ENCODE measurements at places on chromosomes 2 and 18.
A peak's percentile ranks its signal among the peaks of the same experiment; 100 is the strongest.

- DNase-seq = no peak
Measured at GRCh38 chr2:173822889-173823542, 142.2 kb downstream of the SP3 start.

DNA sequence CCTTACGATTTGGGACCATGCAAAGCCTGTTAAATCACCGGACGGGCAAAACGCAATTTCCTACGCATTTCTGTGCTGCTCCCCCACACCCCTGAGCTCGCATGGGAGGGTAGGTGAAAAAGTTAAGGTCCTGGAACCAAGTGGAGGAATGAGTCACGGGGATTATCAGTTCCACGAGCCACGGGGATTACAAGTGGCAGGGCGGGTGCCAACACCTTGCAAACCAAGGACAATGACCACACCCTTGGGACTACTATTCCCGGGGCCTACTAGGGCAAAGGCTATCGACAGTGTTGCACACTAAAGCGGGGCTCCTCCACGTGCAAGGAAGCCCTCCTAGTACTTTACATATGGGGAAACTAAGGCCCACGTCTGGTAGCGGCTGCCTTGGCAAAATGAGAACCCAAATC lies 447 bp downstream of the RETSAT start:
- no peak for DNase-seq

GRCh38 chr18:35193316-35193715 lies 47.5 kb upstream of the ZNF397 start:
- DNase-seq = no peak

GRCh38 chr18:47883771-47884413 lies 46.6 kb downstream of the SMAD2 start:
- peak; percentile 40 for DNase-seq

DNA sequence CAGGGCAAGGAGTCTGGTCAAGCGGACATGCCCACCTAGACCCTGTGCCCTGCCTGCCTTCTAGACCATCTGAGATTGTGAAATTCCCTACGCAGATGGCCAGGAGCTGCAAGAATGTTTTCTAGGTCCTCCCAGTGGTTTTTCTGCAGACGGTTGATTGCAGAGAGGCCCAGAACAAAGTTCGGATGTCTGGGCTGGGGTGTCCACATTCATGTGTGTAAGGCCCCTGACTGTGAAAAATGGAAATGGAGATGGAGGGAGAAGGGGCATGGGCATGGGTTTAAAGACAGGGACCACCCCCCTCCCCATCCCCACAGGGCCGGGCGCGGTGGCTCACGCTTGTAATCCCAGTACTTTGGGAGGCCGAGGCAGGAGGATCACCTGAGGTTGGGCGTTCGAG lies 11.8 kb downstream of the ARHGAP25 start:
- no peak for DNase-seq

DNA sequence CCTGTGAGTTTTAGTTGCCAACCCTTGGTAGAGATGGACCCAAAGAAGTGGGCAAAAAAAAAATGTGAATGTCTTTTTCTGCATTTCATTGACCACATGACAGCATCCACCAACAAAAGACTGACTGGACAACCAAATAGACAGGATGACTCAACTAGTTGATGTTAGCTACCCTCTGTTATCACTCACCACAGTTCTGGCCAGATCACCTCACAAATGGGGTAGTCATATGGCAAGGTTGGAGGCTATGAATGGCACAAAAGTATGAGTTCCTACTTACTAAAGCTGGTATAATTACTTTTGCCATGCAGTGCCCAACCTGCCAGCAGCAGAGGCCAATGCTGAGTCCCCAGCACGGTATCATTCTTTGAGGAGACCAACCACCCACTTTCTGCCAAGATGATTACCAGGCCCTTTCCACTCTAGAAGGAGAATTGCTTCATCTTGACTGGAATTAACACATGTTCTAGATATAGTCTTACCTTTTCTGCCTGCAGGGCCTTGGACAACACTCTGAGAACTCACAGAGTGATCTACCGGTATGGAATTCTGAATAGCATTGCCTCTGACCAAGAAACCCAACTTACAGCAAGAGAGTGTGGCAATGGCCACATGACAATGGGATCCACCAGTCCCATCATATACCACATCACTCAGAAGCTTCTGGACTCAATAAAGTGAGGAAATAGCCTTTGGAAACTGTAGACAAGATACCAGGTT lies 20.1 kb upstream of the TCF7L1 start:
- no peak for DNase-seq
